ENCODE measurements at places on chromosomes 1 and 21.

DNA sequence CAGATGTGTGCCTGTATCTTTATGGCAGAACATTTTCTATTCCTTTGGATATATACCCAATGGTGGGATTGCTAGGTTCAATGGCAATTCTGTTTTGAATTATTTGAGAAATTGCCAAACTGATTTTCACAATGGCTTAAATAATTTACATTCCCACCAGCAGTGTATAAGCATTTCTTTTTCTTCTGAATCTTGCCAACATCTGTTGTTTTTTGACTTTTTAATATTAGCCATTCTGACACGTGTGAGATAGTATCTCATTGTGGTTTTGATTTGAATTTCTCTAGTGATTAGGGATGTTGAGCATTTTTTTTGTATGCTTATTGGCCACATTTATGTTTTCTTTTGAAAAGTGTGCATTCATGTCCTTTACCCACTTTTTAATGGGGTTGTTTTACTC, 864.3 kb upstream of the ADAMTS5 start:
- no peak for DNase-seq

GRCh38 chr1:156601892-156602291, 613 bp upstream of the GPATCH4 start:
- no peak for DNase-seq

GRCh38 chr1:161805399-161806197, 39.5 kb downstream of the ATF6 start:
- DNase-seq = no peak

GRCh38 chr1:201419256-201419655, 2.3 kb downstream of the TNNI1 start:
- DNase-seq = no peak

- no peak for DNase-seq
These were observed 66.0 kb upstream of the SCYL3 start for GRCh38 chr1:169959686-169960085.

- DNase-seq = no peak
These were observed 65.4 kb downstream of the MAST2 start for GRCh38 chr1:45868861-45869260.

- DNase-seq = peak; percentile 28
These were observed 111.8 kb downstream of the POU2F1 start for GRCh38 chr1:167332503-167332902.

DNA sequence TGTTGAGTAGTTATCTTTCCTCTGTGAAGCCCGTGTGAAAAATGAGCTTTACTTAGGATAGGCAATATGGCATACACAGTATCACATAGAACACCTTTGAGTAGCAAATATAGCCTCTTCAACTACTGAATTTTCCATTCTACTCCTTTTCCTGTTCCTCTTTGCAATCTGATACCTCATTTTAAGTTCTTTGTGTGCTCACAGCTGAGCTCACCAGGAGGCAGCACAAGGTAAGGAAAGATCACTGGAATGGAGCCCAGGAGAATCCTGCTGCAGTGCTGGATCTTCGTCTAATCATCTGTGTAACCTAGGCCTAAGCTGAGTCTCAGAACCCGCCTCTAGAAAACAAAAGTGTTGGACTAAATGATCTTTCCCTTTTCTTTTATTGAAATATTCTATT, 171.0 kb downstream of the LRRC40 start:
- peak; percentile 70 for DNase-seq

GRCh38 chr1:22150923-22151322, 8.0 kb upstream of the WNT4 start:
- no peak for DNase-seq

- no peak for DNase-seq
These were observed 19.7 kb downstream of the AGO1 start for GRCh38 chr1:35902671-35903070.
